ENCODE measurements at places on chromosomes 5 and 9.

DNA sequence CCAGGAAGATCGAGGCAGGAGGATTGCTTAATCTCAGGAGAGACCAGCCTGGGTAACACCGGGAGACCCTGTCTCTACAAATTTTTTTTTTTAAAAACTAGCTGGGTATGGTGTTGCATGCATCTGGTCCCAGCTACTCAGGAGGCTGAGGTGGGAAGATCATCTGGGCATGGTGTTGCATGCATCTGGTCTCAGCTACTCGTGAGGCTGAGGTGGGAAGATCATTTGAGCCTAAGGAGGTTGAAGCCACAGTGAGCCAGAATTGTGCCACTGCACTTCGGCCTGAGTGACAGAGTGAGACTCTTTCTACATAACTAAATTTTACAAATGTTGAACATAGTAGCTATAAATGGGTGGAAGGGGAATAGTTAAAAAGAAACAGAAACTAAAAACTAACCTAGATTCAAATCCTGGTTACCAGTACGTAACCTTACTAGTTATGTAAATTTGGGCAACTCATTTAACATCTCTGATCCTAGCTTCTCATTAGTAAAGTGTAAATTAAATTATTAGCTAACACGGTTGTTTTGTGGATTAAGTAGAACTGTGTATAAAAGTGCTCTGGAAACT is 41.7 kb downstream of the TMEM161B start:
- DNase-seq, result no peak

DNA sequence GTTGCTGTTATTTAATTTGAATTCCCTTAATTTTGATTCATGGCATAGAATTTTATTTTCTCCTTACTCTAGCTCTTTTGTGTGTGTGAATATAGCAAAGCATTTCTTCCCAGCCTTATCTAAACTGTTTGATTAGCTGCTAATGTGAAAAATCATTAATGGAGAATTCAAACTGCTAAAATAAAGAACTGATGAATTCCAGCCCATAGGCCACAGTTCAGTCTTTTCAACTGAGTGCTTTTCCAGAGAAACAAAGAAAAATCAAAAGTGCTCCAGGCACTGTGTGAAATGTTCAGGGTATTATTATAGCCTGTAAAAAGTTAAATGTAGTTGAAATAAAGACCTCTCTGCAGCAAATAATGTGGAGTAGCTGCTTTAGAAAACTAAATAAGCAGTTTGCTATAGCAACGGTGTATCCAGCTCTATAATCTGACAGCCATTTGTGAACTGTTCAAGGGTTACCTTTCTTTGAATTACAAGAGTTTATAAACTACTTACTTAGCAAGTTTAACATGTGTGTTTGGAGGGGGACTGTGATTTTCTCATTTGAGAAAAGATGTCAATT is 123.8 kb downstream of the GIN1 start:
- no peak for DNase-seq

- no peak for DNase-seq
These were observed 93.6 kb upstream of the OTULINL start for GRCh38 chr5:14487897-14488570.

DNA sequence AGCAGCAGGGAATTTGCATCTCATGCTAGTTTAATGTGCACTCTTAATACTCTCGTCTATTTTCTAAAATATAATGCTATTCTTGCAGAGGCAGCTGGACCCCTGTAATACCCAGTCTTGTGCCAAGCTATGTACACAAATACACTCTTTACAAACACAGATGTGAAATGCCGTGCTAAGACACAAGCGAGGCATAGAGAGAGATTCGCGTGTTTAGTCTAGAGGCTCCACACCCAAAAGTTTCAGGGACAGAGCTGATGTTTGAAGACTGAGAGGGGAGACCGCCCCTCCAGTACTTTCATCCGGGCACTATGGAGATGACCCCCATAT is 1.2 kb downstream of the DPYSL3 start:
- DNase-seq, result no peak

DNA sequence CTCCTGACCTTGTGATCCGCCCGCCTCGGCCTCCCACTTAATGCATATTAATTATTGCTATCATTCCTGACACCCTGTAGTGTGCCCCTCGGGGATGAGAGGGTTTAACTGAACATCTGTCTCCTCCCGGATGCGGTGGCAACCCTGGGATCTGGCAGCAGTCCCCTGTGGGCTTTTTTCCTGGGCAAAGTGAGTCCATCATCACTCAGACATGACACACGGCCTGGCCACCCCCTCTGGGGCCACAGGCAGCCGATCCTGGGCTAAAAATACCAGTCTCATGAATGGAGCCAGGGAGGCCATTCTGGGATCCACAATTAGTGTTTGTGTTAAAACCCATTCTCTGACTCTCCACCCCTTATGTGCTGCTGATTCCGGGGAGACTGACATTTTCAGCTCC is 161.2 kb downstream of the RGS3 start:
- peak; percentile 38 for DNase-seq

- DNase-seq, result no peak
These were observed 29.1 kb downstream of the HMCN2 start for GRCh38 chr9:130294664-130295063.

DNA sequence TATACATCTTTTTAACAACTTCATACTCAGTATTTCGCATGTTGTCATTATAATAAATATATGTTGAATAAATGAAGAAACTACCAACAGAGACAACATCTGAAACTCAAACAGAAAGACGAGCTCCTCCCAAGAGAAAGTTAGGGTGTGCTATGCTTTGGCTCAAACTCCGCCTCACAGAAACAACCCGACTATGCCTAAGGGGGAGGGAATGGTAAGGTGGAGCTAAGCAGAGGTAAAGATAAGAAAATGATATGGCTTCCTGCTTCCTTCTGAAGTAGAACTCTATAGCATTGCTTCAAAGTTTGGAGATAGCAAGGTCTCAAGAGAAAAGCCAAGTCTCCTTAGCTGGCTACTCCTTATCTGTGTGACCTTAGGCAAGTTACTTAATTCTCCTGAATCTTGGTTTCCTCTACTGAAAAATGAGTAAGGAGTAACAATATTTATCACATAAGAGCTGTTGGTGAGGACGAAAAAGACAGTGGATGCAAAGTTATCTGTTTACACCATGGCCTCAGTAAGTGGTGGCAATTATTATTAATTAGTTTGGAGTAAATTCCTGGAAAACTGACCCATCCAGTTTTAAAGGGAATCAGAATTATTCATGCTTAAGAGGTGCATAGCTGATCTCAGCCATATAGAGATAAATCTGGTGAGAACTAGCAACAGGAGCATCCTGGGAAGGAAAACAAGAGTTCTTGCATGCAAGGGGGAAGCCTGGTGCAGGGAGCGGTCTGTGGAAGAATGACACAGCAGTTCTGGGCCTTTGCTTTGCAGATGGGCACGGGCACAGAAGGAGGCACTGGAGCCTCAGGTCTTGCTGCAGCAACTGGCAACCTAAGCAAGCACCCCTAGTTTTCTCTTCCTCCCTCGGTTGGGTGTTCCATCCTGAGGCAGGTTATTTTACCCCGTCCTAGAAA is 73.3 kb downstream of the GLIS3 start:
- no peak for DNase-seq

DNA sequence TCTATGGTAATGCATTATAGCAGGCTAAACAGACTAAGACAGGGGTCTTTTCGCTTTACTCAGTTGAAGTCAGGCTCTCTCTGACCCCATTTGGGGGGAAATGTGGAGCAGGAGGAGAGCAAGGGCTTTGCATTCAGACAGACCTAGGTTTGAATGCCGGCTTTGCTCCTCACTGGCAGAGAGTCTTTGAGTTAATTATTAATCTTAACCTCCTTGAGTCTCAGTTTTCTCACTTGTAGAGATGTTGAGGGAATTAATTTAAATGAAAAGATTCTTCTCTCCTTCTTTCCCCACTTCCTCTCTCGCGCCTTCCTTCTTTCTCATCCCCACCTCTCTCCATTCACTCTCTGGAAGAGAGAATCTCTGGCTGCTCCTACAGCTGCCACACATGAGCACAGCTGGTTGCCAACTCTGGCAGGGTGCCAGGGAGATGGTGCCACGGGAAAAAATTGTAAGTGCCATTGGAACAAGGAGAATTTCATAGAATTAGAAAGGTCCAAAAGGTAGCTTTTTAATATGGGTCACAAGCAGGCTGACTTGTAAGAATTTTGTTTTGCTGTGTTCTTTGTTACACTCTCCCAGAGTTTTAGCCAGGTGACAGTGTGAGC is 25.2 kb upstream of the GLRA1 start:
- DNase-seq, result no peak

GRCh38 chr5:135382981-135383380 is 16.1 kb downstream of the MACROH2A1 start:
- DNase-seq, result no peak

GRCh38 chr9:1729631-1730030 is 285.5 kb upstream of the SMARCA2 start:
- DNase-seq, result no peak

DNA sequence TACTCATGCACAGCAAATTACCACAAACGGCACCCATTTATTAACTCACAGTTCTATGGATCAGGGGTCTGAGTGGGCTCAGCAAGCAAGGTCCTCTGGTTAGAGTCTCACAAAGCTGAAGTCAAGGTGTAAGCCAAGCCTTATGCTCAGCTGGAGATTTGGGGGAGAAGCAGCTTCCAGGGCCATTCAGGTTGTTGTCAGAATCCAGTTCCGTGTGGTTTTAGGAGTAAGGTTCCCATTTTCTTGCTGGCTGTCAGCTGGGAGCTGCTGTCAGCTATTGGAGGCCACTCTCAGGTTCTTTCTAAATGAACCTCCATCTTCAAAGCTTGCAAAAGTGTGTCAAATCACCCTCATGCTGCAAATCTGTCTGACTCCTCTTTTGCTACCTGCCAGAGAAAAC is 17.7 kb downstream of the FCN2 start:
- DNase-seq, result no peak

DNA sequence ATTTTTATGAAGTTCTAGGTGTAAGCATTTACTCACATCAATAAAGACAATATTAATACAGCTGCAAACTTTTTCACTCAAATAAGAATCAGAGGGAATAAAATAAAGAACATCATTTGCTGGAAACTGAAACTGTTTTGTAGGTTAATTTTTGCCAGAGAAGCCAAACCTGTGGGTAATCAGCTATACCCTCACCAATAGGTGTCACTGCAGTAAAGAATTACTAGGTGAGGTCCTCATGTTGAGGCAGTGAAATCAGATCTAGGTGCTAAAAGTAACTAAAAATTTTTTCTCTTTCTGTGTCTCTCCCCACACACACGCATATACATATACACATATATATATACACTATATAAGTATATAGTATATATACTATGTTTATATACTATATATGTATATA is 1016.3 kb upstream of the SEMA6A start:
- no peak for DNase-seq
